ENCODE measurements at places on chromosomes 11 and 22.

DNA sequence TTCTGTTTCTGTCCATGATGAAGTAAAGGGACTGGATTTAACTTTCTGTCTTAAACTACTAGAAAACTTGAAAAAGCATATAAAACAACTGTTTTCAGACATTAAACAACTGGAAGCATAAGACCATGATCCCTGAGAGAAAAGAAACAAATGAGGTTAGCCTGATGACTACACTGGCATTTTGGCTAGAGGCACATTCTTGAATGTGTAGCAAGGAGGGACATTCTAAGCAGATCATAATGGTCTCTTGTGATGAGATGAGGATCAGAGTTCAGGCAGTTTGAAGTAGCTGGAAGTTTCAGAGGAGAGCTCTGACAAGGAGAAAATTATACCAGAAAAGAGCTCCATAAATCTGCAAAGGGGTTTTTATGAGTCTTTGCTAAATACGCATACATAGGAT is 75.4 kb downstream of the AASDHPPT start:
- no peak for DNase-seq

DNA sequence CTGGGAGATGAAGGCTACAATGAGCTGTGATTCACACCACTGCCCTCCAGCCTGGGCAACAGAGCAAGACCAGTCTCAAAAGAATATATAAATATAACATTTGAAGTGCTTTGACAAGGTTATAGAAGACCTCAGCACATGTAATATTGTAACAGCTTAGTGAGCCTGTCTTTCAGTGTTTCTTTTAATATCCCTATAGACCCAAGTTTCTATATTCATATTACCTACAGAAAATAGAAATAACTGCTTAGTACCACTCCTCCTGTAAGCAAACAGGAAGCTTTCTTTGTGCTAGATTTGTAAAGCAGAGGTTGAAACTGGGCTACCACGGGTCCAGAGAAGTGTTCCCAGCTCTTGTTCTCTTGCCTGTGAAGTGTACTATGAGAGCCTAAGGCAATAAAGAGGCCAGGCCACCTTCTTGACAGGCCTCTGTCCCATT is 68.2 kb downstream of the PPP2R1B start:
- DNase-seq, result no peak

DNA sequence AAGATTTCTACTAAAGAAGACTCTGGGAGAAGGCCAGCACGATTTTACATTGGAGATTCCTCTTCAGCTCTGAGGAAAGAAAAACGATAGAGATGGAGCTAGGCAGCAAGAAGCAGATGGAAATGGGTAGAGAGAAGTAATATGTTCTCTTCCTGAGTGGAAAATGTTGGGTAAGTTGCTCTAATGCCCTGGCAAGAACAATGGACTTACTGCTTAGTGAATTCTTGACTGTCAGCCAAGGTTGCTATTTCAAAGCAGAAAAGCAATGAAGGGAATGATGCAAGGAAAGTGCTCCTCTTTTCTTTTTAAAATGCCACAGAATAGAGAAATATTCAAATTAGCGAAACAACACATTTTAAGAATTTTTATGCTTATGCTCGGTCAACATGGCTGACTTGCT is 38.4 kb upstream of the CWF19L2 start:
- DNase-seq, result no peak

DNA sequence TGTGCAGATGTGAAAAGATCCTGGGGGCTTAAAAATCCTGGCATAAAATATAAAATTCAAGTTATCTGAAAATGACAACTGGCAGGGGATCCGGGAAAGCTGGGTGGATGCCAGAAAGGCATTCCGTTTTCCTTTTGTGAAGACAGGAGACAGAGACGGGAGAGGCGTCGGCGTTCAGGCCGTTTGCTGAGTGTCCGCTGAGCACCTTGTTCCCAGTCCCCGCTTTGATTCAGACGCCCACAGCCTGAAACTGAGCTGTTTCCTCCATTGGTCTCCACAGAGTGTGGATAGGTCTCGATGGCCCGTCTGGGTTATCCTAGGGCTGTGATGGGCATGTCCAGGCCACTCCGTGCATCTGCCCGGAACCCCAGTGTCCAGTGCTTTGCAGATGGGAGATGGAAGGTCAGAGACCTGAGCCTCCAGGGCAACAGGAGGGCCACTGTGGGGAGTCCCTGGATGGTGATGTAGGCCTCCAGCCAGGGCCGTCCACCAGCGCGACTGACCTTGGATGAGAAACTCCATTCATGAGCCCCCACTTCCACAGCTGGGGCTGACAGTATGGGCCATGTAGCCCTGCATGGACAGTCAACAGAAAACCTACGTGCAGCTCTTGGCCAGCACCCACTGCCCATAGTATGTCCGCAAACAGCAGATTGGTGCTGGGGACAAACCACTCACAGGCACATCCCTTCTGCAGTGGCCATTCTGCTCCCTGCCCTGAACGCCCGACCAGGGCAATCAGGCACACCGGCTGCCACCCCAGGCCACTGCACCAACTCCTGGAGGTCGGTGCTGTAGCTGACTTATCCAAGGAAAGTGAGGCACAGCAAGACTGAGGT is 11.6 kb downstream of the MRGPRF start:
- DNase-seq, result no peak

- no peak for DNase-seq
Observed at GRCh38 chr22:19875061-19875530, 20.4 kb upstream of the GNB1L start.

DNA sequence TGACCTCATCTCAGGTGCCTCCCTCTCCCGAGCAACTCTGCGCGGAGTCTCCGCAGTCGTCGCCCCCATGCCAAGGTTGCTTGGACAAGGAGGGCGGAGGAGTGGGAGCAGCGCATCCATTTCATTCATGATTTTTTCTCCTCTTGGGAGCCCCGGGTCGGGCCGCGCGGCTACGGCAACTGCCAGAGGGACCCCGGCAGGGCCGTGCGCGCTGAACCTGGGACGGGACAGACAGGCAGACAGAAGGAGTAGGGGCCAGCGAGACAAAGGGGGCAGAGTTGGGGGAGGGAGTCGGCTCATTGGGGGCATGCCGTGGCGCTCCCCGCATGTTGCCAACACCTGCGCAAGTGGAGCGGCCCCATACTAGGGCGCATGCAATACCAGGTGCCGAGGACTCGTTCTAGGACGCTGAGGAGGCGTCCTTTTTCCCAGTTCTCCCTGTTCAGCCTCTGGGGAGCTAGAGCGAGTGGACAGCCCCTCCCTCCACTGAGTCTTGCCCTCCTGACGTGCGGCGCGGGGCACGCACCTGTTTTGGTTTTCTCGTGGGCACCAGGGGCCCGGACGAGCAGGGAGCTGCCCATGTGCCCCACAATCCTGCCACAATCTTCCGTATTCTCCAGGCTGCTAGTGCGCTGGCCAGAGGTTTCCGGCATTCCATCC is 501 bp upstream of the PTPN5 start:
- no peak for DNase-seq

GRCh38 chr22:31584804-31585160 is 77.2 kb downstream of the PISD start:
- no peak for DNase-seq

- no peak for DNase-seq
Observed at GRCh38 chr11:16925561-16926065, 88.6 kb downstream of the PLEKHA7 start.

- no peak for DNase-seq
Observed at GRCh38 chr11:23087407-23087806, 227.1 kb upstream of the CCDC179 start.

- no peak for DNase-seq
Observed at GRCh38 chr11:9626496-9627394, 37.1 kb upstream of the SWAP70 start.

- DNase-seq, result no peak
Observed at GRCh38 chr11:97890466-97890865, 1130.3 kb upstream of the CNTN5 start.

- no peak for DNase-seq
Observed at GRCh38 chr11:25066706-25067105, 569.9 kb downstream of the LUZP2 start.

DNA sequence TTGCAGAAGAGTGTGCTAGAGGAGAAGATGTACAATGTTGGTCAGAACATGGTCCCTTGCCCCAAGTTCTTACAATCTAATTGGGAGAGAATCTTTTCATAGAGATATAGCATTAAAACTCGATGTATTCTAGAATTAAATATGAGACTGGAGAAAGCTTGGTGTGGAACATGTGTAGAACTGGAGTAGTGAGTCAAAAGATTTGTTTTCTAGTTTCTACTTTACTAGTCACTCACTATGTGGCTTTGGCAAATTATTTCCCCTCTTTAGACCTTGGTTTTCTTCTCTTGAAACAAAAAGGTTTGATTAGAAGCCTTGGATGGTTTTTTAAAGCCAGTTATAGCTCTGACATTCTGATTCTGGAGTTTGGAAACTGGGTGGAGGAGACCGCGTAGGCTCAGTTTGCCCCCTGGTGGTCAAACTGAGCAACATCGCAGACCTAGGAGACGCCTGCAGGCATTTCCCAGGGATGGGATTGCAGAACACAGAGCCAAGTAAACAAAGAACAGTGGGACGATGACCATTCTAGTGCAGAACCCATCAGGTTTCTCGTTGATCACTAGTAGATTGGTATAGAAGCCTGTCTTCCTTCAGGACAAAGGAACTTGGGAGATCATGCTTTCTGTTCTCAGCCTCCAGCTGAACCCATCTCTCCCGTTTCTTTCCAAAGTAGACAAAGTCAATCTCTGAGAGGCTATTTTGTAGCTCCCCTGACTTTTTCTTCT is 8.5 kb upstream of the CHRDL2 start:
- DNase-seq, result peak; percentile 51

GRCh38 chr11:75576017-75576416 is 14.0 kb downstream of the SERPINH1 start:
- no peak for DNase-seq

- no peak for DNase-seq
Observed at GRCh38 chr22:33397381-33397907, 339.3 kb upstream of the SYN3 start.

DNA sequence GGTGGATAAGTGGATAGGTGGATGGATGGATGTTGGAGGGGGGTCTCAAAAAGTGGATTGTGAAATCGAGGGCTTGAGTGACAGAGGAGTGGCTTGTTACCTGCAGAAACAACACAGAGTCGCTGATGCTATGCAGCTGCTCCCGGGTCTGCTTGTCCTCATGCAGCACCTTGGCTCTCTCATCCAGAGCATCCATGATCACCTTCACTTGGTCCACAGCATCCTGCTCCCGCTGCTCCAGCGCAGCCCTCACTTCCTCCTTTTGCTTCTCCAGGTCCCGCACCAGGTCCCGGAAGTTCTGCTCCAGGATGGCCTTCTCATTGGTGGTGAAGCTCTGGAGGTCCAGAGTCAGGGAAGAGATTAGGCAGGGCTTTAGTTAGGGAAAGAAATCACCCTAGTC is 10.7 kb downstream of the TRIM29 start:
- no peak for DNase-seq

GRCh38 chr11:132943706-132944568 is 588.4 kb downstream of the OPCML start:
- no peak for DNase-seq

GRCh38 chr11:102118937-102119336 is 8.7 kb downstream of the YAP1 start:
- DNase-seq, result no peak

DNA sequence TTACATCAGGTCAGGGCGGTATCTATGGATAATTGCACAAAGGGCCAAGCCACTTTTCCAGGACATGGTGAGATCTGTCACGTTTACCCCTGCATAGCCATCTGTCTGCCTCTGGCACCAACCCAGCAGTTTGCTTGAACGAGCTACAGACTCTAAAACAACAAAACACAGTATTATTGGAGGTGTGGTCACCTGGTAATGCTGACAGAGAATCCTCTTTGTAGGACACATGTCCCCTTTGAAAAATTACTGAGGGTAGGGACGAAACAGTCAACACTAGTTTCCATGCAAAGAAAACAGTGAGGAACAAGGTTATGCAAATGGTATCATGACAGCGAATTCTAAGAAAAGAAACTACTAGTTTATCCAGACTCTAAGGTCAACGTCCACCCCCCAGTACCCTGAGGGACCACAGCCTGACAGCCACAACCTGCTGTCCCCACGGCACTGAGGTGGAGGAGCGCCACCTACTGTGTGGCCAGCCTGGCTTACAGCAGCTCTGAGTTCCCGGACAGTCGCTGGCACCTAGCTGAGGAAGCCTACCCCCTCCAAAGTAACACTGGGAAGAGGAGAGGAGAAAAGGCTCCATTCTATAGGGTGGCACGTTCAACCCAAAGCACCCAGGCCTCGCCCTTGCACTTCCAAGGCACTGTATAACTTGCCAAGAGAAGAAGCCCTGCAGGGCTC is 117.4 kb upstream of the BID start:
- no peak for DNase-seq

GRCh38 chr11:133834682-133835592 is 10.4 kb downstream of the SPATA19 start:
- DNase-seq, result peak; percentile 13

GRCh38 chr11:19929655-19930054 is 217.0 kb downstream of the NAV2 start:
- DNase-seq, result no peak

DNA sequence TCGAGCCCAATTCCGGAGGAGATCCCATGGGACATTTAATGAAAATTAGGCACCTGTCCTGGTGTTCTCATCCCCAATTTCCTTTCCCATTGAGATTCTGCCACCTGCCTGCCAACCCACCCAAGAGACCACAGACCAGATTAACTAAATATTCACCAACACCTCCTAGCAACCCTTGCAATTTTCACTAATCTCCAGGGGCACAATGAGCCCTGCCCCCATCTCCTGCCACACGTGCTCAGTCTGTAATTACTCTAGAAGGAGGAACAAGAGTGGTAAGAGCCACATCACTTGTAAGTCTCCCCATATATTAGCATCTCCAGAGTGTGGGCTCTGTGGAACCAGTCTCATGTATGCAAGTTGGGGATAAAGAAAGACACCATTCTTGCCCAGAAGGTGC is 38.0 kb downstream of the IL18BP start:
- no peak for DNase-seq

- DNase-seq, result no peak
Observed at GRCh38 chr11:16986434-16987204, 27.6 kb downstream of the PLEKHA7 start.

DNA sequence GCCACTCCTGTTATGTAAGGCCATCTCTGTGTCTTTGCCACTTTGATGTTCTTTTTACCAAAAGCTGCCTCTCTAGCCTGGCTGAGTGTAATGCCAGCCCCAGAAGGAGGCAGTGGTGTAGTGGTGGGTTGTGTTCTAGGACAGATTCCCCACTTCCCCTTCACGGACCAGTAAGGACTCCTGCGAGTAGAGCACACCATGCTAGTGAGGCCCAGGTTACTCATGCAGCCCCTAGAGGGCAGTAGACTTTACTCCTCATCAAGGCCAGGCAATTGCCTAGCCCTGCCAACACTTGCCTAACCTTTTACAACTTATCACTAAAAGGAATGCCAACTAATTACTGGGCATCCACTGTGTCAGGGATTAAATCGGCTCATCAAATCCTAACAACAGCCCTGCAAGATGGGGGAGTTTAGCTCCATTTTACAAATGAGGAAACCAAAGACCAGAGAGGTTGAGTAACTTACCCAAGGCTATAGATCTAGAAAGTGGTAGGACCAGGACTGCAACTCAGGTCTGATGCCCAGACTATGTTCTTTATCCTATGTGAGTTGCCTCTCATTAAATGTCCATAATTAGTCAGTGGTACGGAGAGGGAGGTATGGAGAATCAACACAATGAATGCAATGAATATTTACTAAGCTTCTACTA is 75.3 kb downstream of the APIP start:
- DNase-seq, result no peak

- DNase-seq, result no peak
Observed at GRCh38 chr11:4662876-4663275, 19.1 kb downstream of the OR51E1 start.

GRCh38 chr11:65793144-65793581 is 6.3 kb downstream of the OVOL1 start:
- peak; percentile 22 for DNase-seq
